ENCODE measurements at places on chromosomes 5 and 9.

- DNase-seq: no peak
Measured at GRCh38 chr9:90014421-90014820, 409.6 kb downstream of the GADD45G start.

- no peak for DNase-seq
Measured at GRCh38 chr5:124839371-124839998, 93.0 kb upstream of the ZNF608 start.

DNA sequence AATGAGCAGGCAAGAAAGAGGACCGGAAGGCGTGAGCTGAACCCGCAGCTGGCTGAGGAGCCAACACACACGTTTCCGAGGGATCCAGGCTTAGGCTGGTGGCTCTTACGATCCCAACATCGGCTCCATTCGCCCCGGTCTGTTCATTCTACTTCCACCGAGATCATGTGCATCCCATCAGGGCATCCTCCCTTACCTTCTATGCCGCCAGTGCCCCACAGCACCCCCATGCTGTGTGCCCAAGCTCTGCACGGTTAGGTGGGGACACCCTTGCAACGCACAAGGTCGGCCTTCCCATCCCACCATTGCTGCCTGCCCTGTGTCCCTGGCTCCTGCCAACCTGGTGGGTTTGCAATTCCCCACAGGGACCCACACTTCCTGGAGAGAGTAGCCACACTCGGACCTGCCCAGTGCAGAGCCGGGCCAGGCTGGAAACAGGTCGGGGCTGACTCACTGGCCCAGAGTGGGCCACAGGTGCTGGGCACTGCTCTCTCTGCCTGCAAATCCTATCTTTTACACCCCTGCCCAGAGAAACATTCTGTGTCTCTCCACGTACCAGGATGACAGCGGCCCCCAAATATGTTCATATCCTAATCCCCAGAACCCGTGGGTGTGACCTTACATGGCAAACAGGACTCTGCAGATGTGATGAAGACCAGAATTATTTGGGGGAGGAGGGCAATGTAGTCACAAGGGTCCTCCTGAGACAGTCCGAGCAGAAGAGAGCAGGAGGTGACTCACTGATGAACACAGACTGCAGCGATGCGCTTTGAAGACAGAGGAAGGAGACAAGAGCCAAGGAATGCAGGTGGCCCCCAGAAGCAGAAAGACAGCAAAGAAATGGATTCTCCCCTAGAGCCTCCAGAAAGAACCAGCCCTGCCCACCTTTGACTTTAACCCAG, 182.2 kb downstream of the AUH start:
- DNase-seq: no peak

DNA sequence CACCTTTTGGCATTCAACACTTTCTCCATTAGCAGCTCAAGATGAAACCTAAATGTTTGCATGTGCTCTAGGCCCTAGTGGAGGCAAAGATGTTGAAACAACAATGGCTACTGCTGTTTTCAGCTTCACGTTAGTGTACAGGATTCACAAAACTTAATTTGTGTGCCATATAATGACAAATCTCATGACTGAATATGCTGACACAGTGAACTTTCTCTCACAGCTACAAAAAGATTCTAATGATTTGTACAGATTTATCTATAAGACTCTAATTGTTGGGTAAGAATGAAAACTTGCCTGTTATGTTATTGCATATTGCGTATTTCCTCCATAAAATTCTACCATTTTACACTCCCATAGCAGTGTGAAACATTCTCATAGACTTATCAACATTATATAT, 97.5 kb downstream of the CETN3 start:
- no peak for DNase-seq

DNA sequence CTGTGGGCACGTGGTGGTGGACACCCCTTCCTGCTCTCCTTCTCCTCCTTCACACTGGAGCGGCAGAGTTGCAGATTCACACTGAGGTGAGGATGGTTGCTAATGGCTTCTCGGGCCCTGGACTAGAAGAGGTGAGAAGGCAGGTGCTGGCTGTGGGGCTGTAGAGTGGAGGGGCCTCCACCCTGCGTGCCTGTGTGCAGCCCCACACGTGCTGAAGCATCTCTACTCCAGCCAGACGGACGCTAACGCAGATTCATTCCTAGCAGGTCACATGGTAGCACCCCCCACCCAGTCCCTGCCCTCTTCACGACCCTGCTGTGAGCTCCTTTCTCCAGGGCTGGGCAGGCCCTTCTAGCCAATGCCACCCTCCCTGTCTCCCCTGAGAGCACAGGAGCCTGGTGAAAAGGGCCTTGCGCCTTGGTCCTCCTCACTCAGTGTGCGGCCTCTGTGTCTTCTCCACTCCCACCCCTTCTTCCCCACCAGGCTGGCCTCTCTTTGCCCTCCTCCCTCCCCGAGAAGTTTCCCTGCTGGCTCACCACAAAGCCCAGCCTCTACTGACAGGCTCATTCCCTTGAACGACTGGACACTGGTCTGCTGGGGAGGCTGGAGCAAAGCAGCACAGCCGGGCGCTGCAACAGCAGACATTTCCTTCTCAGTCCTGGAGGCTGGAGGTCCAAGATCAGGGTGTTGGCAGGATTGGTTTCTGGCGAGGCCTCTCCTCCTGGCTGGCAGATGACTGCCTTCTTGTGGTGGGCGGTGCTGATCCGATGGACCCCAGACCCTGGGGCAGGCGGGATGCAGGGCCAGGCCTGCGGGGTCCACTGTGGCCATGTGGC, 14.2 kb downstream of the CACNA1B start:
- DNase-seq: no peak

DNA sequence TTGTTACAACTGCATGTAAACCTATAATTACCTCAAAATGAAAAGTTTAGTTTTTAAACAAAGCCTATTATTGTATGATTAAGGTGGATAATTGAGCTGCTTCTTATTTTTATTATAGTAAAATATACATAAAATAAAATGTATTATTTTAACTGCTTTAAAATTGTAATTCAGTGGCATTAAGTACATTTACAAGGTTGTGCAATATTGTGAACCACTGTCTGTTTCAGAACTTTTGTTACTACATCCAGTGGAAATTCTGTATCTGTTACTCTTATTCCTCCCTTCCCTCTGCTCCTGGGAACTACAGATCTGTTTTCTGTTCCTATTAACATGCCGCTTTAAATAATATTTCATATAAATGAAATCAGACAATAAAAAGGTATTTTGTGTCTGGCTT, 37.1 kb downstream of the ITGA1 start:
- DNase-seq: no peak

DNA sequence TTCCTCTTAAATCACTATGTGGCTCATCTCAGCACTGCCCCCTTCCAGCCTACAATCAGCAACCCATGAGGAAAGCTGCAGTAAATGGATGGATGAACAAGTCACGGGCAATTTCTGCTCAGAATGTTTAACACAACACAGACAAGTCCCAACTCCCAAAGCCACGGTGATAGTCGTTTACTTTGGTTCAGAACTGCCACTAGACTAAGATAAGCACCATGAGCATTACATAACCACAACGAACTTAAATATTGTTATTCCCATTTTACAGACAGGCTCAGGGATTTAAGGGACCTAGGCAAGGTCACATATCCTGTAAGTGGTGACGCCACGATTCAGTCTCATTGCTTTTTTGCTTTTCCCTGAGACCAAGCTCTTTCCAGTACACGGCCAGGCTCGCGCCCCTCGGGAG, 2.0 kb upstream of the SMIM27 start:
- DNase-seq: no peak

GRCh38 chr9:88932766-88933165, 58.5 kb upstream of the S1PR3 start:
- DNase-seq: no peak

- DNase-seq: no peak
Measured at GRCh38 chr5:91211997-91212713, 171.0 kb downstream of the ARRDC3 start.

GRCh38 chr9:79357194-79357593, 214.6 kb upstream of the TLE4 start:
- no peak for DNase-seq

- no peak for DNase-seq
Measured at GRCh38 chr9:88659126-88659525, 124.1 kb downstream of the NXNL2 start.

GRCh38 chr5:59479086-59479485, 414.4 kb downstream of the PDE4D start:
- DNase-seq: no peak

- DNase-seq: no peak
Measured at GRCh38 chr5:169628892-169629291, 8.2 kb upstream of the DOCK2 start.

GRCh38 chr9:95516221-95516733, 494 bp downstream of the PTCH1 start:
- peak; percentile 8 for DNase-seq

DNA sequence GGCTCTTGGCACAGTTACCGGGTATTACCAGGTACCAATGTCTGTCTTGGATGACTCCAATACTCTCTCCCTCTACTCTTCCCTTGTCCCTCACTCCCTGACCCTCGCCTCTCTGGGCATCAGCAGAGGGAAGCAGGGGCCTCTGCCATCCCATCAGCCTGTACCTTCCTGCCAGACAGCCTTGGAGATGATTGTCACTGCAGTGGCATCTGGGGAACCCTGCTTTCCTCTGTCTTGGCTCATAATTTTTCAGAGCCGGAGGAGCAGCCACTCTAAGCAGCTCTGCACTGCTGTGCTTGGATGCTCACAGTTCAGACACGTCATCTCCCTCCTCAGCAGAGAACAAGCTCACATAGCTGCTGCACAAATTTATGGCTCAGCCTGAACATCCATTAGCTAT, 274.1 kb downstream of the SMARCA2 start:
- no peak for DNase-seq

- no peak for DNase-seq
Measured at GRCh38 chr5:162496100-162496808, 428.7 kb downstream of the GABRG2 start.

- DNase-seq: no peak
Measured at GRCh38 chr5:76938177-76938576, 14.7 kb upstream of the CRHBP start.

- no peak for DNase-seq
Measured at GRCh38 chr5:156824800-156825199, 25.3 kb upstream of the PPP1R2B start.

GRCh38 chr5:8843771-8844170, 702.1 kb downstream of the SEMA5A start:
- DNase-seq: no peak

DNA sequence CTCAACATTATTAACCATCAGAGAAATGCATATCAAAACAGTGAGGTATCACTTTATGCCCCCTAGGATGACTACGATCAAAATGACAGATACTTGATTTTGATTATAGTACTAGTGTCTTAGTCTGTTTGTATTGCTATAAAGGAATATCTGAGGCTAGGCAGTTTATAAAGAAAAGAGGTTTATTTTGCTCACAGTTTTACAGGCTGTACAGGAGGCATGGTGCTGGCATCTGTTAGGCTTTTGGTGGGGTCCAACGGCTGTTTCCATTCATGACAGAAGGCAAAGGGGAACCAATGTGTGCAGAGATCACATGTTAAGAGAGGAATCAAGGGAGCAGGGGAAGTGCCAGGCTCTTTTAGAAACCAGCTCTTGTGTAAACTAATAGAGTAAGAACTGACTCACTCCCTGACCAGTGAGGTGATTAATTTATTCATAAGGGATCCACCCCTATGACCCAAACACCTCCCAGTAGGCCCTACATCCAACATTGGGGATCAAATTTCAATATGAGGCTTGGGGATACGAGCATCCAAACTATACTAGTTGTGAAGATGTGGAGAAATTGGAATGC, 16.0 kb upstream of the AFF4 start:
- DNase-seq: no peak

DNA sequence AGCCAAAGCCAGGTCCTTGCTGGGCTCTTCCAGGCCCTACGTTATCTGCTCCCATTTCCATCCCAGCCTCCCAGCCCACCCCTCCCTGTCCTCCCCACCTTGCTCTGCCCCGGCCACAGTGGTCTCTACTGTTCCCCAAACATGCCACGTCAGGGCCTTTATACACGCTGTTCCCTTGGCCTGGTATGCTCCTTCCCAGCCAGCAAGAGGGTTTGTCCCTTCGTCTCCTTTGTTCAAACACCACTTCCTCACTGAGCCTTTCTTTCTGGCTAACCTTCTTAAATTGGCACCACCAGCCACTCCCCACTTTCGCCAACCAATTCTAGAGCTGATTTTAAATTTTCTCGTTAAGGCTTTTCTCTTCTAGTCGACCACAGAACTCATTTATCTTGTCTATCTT, 9.8 kb downstream of the SH2D3C start:
- DNase-seq: no peak

GRCh38 chr5:87924436-87924835, 344.2 kb downstream of the TMEM161B start:
- no peak for DNase-seq

All from stimulated activated CD4-positive, alpha-beta T cell treated with anti-CD3 and anti-CD28 coated beads, Interleukin-4, amount 100 ng/mL, for 1 hour (primary cell).